ENCODE measurements at places on chromosomes 4 and X. TPM values are rescaled to one million over a fixed set of nuclear protein-coding genes. Genes with fewer than 3 reads are reported as not detected.
A peak's percentile ranks its signal among the peaks of the same experiment; 100 is the strongest.

- no peak for DNase-seq
Observed at GRCh38 chrX:120334603-120335002, 23.3 kb upstream of the TMEM255A start.

- no peak for DNase-seq
Observed at GRCh38 chr4:37873386-37873785, 17.5 kb upstream of the TBC1D1 start.

DNA sequence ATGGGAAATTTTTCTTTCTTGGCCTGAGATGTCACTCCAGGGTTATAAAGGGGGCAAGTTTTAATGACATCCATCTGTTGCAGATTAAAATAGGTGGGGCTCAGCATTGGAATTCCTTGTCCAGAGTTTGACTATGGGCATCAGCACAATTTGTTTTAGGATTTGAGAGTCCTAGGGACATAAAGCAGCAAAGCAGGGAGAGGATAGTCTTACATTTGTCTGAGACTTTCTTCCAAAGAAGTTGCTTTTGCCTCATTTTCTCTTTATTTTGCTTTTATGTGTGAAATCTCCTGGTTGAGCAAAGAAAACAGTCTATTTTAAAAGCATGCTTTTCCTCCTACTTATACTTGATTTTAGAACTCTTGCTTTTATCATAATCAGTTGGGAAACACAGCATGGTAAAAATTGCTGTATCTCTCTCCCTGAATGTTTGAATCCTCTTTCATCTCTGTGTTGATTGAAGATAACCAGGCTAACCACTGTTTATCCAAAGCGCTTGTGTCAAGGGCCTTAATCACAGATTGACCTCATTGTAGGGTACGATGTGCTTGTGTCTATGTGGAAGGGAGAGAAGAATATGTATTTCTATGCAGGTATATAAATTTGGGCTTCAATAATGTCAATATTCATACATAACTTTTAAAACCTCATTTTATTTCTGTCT, 121.5 kb downstream of the ANK2 start:
- no peak for DNase-seq

DNA sequence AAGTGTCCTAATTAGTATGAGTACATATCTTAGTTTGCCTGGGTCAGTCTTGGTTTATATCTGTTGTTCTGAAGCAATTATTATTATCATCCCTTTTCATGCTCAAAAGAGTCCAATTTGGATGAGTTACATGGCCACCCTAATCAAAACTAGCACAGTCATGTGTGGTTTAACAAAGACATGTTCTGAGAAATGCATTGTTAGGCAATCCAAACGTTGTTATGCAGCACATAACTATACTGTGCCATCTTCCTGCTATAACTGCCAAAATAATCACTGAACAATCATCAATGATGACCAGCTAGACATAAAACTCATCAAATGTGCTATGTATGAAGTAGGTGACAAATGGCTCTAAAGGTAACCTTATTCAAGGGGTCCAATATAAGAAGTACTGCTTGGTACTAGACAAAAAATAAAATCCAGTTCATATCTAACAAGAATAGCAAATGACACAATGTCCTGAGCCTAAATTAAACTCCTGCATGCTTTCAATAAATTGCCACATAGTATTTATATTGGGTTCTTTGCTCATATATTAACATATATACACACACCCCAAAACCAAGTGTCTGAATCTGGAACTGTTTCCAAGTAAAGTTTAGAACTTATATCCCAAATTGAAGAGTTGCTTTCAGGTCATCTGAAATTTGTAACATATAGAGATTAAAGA, 41.9 kb downstream of the CNOT6L start:
- DNase-seq = no peak

- DNase-seq = no peak
Observed at GRCh38 chrX:147226801-147227200, 412.3 kb upstream of the CXorf51A start.

- no peak for DNase-seq
Observed at GRCh38 chr4:4800646-4801408, 58.6 kb upstream of the MSX1 start.

GRCh38 chr4:7531640-7531994, 96.9 kb upstream of the PSAPL1 start:
- no peak for DNase-seq

DNA sequence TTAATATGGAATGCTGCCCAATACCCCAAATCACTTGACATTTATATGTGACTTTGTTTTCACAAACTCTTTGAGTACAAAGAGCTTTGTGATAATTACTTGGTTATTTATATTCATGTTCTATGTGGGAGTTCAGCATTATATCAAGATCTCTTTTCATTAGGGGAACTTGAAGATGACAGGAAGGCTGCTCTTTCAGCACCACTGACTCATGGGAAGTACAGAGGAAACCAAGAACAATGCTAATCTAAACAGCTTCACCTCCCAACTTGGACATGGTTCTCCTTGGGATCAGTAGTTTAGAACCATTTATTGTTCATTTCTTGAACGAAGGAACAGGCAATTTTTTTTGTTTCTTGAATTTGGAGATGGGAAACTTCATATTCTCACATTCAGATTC, 184.0 kb upstream of the AFF2 start:
- no peak for DNase-seq

DNA sequence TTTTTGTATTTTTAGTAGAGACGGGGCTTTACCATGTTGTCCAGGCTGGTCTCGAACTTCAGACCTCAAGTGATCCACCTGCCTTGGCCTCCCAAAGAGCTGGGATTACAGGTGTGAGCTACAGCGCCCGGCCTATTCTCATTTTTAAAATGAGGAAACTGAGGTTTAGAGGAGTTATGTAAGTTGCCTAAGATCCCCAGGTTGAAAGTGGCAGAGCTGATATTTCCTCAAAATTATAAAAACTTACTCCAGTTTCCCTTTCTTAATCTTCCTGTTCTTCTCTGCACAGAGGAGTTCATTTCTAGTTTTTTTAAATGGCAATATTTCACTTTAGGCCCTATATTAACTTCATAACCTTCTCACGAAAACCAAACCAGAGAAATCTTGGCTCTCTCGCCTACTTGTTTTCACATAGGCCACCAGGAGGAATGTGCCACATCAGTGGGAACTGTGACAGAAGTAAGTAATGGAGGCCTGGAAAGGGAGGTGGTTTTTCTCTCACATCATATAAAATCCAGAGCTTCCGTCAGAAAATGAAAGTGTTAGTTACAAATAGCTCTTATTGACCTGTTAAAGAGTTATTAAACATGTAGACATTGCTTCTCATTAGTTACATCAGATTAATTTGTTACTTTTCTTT, 16.1 kb upstream of the RS1 start:
- DNase-seq = no peak

GRCh38 chr4:68494688-68495087, 47.4 kb downstream of the TMPRSS11E start:
- no peak for DNase-seq

The ATP10D gene
- 34.9 TPM for total RNA-seq

- no peak for DNase-seq
Observed at GRCh38 chr4:36214735-36215485, 29.4 kb downstream of the ARAP2 start.

DNA sequence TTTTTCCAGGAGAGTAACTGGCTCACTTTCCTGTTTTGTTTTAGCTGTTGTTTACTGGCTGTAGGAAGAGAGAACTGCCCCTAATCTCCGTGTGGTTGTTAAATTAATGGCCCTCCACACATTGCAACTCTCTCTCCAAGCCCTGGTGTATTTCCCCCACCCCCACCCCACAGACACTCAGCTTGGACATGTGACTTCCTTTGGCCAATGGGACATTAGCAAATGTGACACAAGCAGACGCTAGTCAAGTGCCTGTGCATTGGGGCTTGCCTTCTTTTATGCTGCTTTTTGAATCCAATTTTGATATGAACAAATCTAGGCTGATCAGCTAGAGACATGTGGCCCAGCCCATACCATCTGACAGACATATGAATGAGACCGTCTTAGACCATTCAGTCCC, 59.6 kb upstream of the TAB3 start:
- peak; percentile 6 for DNase-seq

- peak; percentile 31 for DNase-seq
Observed at GRCh38 chrX:41781500-41781899, 57.5 kb downstream of the GPR82 start.

- no peak for DNase-seq
Observed at GRCh38 chr4:40601641-40602040, 28.0 kb downstream of the RBM47 start.

DNA sequence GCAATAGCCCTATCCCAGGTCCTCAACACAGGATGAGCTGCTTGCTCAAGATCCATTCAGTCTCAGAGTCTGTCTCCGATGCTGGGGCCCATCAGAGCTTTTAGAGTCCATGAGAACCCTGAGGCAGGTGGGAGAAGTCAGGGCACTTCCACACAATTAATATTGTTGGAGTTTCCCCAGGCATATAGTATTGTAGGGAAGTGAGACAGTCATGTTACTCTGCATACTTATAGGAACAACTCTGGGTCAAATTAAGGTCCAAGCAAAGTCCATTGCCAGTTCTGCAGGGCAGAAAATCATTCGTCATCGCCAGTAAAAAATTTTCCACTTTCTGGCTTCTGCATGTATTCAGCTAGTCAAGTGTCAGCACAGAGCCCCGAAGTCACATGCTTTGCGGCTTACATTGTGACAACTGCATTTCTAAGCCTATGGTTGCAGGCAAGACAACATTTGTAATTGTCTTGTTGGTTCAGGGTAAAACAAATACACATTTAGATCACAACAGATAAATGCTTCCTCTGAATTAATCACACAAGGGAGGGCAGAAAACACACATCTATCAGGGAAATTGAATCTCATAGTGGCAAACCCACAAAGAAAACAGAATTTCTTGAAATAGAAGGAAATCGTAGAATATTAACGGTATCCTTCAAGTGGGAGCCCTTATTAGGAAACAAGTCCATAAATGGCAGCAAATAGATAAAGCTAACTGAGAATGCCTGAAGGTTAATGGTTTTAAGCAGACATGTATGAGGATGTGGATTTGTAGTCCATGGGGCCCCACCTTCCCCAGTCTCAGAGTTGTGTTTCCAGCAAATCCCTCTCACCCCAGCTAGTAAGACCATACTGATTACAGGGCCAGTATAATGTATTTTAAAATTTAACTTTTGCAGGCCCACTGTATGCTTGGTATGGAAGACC, 412.1 kb upstream of the RASGEF1B start:
- DNase-seq = no peak

- DNase-seq = no peak
Observed at GRCh38 chrX:95059909-95060308, 1385.9 kb downstream of the FAM133A start.

DNA sequence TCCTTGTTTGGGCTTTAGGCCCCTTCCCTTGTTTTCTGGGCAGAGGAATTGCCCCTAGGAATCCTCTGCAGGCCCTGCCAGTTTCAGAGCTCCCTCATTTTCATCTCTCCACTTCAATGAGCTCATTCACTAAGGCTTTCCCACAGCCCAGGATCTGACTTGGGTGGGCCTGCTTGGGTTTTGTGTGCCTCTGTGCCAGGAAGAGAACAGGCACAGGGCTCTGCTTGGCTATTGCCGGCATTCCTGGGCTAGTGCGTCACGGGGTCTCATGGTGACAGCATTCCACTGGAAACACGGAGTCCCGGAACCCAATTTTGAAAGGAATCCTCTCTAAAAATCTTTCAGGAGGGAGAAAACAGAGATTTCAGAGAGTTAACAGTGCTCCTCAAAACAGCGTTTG, 150.5 kb downstream of the VCX3A start:
- no peak for DNase-seq

The PNMA6A gene
- total RNA-seq = 2.0 TPM

DNA sequence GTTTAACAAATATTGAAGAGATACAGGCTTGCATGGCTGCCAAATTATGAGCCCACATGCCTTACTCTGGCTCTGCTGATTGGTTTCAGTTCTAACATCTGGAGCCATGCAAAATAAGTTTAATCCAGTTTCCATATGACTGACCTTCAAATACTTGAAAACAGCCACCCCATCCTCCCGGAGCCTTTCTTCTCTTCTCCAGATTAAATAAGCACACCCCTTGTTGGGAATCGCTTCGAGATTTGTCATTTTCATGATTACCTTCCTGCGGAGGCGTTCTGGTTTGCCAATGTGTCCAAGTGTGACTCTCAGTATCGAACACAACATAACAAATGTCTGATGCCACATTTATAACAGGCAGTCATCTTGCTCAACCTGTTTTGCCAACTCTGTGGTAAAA, 101.6 kb upstream of the JADE1 start:
- peak; percentile 5 for DNase-seq

The CXCL8 gene
- total RNA-seq = 37.4 TPM

All from lung (tissue), 17 donors.